ENCODE measurements at places on chromosomes 13 and 19.
A peak's percentile ranks its signal among the peaks of the same experiment; 100 is the strongest.

GRCh38 chr19:44572581-44572900 is 40.8 kb upstream of the IGSF23 start:
- DNase-seq, result no peak

DNA sequence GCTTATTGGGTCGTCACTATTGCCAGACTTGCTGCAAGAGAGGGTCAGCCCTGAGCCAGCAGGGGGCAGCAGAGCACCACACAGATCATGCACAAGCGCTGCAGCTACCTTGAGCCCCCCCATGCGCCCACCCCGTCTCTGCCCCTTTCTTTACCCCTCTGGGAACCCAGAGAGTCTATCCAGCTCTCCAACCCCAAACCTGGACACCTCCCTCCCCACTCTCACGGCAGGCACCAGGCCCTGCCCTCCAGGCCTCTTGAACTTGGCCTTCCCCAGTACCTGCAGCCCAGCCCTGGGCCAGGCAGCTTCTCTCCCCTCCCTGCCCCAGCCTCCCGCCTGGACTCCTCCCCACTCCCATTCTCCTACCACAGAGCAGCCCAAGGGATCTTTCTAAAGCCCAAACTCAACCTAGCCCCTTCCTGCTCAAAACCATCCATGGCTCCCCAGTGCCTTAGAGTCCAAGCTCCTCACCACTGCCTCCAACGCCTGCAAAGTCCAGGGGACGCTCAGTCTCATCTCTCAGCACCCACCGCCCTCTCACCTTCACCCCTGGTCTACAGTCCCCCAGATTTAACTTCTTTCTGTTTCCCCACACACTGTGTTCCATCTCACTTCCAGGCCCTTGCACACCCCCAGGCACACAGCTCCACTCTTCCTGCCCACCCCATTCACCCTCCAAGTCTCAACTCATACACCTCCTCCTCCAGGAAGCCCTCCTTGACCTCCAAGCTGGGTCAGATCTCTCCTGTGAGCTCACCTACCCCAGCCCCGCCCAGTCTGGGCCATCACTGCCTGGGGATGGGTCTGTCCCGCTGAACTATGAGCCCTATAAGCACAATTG is 9.4 kb upstream of the CEACAM16 start:
- peak; percentile 83 for DNase-seq

- DNase-seq, result no peak
Observed at GRCh38 chr19:35975608-35976214, 19.3 kb upstream of the SDHAF1 start.

- DNase-seq, result peak; percentile 29
Observed at GRCh38 chr19:53977991-53978731, 13.3 kb upstream of the CACNG6 start.
